Hepatocyte (in vitro differentiated cells): ENCODE measurements at places on chromosomes 11 and 22.

DNA sequence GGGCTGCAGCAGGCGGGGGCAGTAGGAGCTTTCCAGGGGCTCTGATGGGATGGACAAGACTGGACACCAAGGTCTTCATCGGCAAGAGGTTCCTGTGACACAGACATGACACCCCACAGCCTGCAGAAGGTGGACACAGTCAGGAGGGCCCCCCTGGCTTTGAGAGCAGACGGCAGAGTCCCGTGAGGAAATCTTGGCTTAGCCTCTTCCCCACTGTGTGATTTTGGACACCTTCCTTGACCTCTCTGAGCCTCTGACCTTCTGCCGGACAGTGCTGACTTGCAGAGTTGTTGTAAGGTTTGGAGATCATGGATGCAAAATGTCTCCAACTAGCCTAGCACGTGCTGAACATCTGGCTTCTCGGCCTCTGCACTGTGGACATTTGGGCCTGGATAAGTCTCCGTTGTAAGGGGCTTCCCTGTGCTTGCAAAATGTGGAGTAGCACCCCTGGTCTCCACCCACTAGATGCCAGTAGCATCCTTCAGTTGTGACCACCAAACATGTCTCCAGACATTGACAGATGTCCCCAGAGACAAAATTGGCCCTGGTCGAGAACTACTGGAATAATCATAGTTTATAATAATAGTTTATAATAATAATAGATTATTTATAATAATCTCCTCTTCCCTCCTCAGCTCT is 54.6 kb downstream of the MCM5 start:
- DNase-seq: no peak

GRCh38 chr11:34380696-34381095 is 22.9 kb upstream of the ABTB2 start:
- DNase-seq: no peak

- no peak for DNase-seq
Measured at GRCh38 chr11:132466983-132467382, 1065.3 kb downstream of the OPCML start.

DNA sequence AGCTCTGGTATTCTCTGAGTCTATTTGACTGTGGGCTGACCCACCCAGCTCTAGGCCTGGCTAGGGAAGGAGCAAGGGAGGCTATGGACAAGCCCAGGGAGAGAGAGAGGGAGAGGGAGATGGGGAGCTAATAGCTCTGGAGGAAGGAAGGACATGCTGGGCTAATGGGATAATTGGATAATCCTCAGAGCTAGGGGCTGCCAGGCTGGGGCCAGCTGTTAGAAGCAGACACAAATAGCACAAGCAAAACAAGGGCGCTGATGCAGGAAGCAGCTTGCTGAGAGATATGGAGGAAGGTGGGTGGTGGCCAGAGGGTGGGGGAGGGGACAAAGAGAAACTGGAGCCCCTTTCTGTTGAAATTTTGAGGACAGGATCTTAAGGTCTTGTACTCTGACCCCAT is 23.2 kb downstream of the ADORA2A start:
- DNase-seq: no peak

DNA sequence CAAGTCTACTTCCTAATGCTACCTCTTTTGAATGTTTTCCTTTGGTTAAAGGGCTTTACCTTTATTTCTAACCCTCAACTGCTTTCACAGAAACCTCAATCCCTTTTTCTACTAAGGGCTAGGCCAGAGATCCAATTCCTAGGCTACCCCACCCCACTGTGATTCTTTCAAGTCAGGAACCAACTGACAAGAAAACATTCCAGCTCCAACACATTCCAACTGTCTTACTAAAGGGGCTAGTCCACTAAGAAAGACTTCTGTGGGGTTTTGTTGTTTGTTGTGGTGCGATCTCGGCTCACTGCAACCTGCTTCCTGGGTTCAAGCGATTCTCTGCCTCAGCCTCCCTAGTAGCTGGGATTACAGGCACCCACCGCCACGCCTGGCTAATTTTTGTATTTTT is 151.3 kb downstream of the APOL5 start:
- DNase-seq: no peak

DNA sequence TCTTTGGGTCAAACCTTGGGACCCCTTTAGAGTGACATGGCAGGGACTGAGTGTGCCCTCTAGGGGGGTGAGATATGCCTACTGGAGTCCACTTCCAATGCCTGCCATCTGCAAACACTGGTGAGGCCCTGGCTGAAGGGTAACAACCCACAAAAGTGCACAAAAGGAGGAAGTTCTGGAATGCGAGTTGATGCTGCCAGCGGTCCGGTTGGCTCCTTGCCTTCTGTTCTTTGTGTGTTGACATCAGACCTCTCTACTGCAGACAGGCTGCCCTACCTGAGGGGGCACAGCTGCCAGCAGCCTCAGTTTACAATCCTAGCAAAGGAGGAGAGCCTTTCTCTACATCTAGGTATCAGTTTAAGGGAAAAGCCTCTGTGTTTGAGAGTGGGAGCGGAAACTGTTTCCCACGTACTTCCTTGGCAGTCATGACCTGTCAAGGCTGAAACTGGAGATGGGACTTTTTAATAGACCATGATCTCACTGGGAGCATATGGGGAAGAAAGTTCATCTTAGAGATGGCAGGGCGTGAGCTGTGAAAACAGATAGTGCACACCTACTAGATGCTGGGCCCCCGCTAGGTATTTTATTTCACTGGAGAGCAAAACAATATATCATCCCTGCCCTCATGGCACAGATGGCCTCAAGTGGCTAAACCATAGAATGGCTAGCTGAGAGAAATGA is 27.2 kb downstream of the BMAL1 start:
- no peak for DNase-seq

DNA sequence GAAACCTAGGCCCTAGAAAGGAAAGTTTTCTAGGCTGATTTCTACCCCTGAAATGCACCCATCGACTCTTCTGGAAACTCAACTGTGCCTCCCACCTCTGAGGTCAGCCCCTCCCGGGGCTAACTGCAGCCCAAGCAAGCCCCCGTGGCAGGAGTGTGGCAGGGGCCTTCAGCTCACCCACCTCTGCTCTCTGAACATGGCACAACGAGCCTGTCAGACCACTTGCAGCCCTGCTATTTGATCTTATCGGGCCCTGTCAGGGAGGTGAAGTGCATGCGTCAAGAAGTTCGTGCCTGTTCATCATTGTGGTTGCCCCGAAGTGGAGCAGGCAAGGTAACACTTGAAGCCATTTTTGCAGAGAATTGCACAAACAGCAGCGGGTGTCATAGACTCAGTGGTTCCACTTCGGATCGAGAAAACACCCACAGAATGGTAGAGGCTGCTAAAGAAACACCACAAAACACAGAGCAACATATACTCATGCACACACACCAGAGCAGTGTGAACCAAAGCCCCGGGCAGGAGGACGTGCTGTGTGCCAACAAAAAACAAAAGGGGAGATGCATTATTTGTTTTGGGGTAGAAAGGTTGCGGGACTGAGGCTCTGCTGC is 262.7 kb downstream of the ETS1 start:
- no peak for DNase-seq

GRCh38 chr22:22068657-22069056 is 86.1 kb upstream of the TOP3B start:
- DNase-seq: no peak

GRCh38 chr11:126945319-126945718 is 55.3 kb downstream of the KIRREL3 start:
- DNase-seq: no peak

DNA sequence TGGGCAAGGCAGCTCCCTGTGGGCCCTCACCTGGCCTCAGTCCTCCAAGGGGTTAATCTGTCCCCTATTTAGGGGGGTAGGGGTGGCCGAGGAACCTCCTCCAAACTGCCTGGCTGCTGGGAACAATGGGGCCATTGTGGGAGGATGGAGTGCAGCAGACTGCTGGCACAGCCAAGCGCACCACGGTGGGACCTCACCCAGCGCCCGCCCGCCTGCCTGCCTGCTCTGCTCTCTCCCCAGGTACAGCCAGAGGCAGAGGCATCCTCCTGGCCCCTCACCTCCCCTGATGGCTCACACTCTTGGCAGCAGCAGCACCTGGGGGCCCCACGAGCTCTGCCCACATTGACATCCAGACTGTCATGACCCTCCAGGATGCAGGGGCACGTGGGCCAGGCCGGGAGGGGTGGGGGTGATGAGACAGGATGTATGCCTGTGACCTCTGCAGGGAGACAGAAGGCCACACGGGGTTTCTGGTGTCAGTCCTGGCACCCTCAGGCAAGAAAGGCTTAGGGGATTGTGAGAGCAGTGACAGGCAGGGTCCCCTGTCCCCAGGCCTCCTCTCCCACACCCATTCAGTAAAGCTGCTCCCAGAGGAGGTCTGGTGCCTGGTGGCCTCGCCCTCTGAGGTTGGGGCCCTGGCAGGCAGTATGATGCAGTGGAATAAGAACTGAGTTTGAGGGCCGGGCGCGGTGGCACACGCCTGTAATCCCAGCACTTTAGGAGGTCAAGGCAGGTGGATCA is 11.4 kb downstream of the BCL9L start:
- no peak for DNase-seq

- no peak for DNase-seq
Measured at GRCh38 chr11:69922015-69922595, 102.9 kb upstream of the FGF3 start.

DNA sequence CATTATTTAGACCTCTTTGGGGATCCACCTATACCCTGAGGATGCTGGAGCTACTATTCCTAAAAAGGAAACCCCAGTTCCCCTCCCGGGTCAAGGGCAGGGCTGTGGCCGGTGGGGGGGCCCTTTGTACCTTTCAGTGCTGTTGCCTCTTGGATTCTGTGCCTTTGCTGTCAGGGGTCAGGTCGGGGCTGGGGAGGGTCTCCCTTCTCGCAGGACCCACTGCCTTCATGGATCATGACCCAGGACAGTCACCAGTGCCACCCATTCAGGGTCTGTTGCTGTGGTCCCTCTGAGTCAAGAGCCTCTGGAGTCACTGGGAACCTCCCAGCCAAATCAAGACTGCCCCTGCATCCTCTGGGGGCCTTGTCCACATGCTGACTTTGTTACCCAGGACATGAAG is 78.1 kb upstream of the CCND1 start:
- DNase-seq: no peak

DNA sequence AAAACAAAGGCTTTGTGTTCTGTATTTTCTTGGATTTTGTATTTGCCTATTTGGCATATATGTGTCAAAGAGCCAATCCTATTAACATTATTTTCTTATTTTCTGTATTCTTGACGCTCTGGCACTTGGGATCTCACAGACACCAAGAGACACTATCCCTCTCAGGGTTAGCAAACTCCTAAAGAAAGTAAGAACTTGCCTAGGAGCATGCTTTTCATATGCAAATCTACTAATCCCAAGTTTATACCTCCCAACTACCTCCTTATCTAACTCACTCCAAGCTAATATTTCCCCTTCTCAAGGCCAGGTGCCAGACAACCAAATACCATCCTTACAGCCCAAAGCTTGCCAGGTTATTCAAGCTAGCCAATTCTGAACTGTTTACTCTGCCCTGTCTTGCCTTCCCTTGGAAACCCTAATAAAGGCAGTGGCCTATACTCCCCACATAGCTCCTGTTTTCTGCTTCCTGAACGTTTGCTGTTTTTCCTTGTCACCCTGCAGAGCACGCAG is 455.4 kb upstream of the ANO3 start:
- DNase-seq: no peak

DNA sequence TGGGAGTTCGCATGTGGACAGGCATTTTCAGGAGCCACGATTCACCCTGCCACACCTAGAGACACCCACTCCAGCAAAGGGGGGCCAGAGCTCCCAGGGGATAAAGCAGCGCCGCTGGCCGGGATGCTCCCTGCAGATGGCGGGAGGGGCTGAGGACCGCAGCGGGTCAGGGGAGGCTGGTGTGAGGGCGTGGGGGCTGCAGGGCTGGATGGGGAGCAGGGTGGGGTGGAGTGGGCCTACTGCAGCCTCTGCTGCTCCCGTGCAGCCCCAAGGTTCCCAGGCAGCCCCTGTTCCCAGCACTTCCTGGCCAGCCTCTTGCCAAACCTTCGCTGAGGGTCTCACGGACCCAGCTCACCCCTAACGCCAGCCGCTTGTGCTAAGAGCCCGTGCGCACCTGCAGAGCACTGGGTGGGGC is 13.0 kb downstream of the MUC5B start:
- no peak for DNase-seq

DNA sequence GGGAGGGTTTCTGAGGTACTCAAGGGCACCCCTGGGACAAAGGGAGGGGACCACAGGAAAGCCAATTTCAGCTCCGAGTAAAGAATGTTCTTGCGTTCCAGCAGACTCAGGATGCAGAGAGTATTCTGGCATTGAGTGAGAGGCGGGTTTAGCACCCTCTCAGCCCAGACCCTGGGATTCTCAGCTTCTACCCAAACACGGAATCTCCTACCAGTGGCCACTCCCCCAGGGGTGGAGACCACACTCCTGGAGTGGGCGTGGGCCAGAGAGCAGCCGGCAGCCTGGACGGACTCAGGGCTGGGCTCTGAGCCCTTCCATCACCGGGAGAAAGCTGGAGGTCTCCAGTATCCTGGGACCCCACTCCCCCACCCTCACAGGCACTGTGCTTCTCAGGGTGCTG is 26.1 kb upstream of the TTLL12 start:
- peak; percentile 51 for DNase-seq

DNA sequence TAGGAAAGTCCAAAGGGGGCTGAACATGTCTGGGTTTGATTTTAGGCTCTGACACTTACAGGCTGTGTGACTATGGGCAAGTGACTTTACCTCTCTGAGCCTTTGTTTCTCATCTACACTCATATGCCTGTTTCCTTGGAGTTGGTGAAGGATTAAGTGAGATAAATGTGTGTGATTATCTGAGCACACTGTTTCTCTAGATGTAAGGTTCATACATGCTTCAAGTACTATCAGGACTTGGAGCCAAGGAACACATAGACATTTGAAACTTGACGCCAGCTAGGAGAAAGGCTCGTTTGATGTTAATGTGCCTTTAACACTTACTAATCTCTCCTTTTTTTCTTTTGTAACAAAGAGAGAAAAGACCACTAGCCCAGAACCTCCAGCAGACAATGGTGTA is 9.7 kb downstream of the CRYBB1 start:
- no peak for DNase-seq

GRCh38 chr11:356610-357009 is 12.7 kb upstream of the B4GALNT4 start:
- no peak for DNase-seq

DNA sequence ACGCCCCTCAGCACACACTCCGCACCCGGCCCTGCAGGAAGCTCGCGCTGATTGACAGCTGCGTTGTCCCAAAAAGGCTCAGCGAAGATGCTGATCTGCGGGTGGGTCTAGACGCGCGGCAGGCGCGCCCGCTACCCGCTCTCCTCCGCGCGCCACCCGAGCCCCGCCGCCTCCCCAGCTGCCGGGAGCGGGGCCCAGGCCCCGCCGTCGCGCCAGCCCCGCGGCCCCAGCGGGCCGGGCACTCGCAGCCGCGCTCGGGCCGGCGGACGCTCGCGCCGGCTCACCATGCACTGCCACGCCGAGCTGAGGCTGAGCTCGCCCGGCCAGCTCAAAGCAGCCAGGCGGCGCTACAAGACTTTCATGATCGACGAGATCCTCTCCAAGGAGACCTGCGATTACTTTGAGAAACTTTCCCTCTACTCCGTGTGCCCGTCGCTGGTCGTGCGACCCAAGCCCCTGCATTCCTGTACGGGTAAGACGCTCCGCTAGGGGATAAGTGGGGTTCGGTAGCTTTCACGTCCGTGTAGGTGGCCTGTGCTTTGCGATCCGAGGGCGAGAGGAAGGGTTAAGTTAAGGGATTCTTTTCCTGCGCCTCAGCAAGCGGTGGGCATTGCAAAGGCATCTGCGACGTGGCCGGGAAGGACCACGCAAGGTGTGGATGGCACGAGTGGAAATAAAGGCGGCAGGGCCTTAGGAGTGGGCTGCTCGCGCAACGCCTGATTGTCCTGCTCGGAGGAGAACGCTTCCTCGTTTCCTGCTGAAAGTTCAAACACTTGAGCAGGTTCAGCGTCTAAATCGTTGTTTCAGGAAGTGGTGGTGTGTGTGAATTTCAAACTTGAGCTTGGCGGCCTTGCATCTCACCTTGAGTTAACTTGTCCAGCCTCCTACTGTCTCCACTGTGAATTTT is at the start of gene BARX2:
TSS of gene BARX2 (plus strand) at position 98 of the 907 bp plus-strand sequence. CDS start at position 286, 188 bp downstream.
- DNase-seq: peak; percentile 89
